Activated CD8-positive, alpha-beta T cell treated with anti-CD3 and anti-CD28 coated beads, Interleukin-2, amount 10 ng/mL, durations not matched to agents 7 days and 5 days (primary cell): ENCODE measurements at places on chromosomes 1 and 21. TPM values are rescaled to one million over a fixed set of nuclear protein-coding genes. Genes with fewer than 3 reads are reported as not detected.

VWA5B1 gene
- total RNA-seq = not detected

TTC34 gene
- 0.86 TPM for total RNA-seq

TFF2 gene
- total RNA-seq = not detected

PLA2G4A gene
- not detected for total RNA-seq

DISP1 gene
- total RNA-seq = 1.5 TPM

COX20 gene
- 31.3 TPM for total RNA-seq

AMY1A gene
- not detected for total RNA-seq

TRIM67 gene
- total RNA-seq = not detected

SLC44A5 gene
- total RNA-seq = 0.26 TPM

NUP210L gene
- total RNA-seq = 0.13 TPM

RNF186 gene
- not detected for total RNA-seq

AADACL4 gene
- not detected for total RNA-seq

SPRR4 gene
- total RNA-seq = not detected

SLC45A1 gene
- not detected for total RNA-seq

LCE1D gene
- total RNA-seq = not detected

CLCA4 gene
- total RNA-seq = not detected

ATF3 gene
- total RNA-seq = 12.5 TPM

OVAAL gene
- not detected for total RNA-seq

FMOD gene
- not detected for total RNA-seq

FCAMR gene
- not detected for total RNA-seq

ATF6 gene
- 15.2 TPM for total RNA-seq

CCDC30 gene
- 2.2 TPM for total RNA-seq

WDR64 gene
- 0.21 TPM for total RNA-seq

CFHR3 gene
- total RNA-seq = not detected

TMEM52 gene
- total RNA-seq = 0.70 TPM
